ENCODE measurements at places on chromosomes 6 and 20. TPM values are rescaled to one million over a fixed set of nuclear protein-coding genes. Genes with fewer than 3 reads are reported as not detected.

The MCM8 gene
- total RNA-seq, result 1.4 TPM

- no peak for DNase-seq
These were observed 196.8 kb upstream of the NRSN1 start for GRCh38 chr6:23929201-23929600.

GRCh38 chr6:10662207-10662606, 32.2 kb downstream of the C6orf52 start:
- DNase-seq, result no peak

The ARG1 gene
- 1,138 TPM for total RNA-seq

DNA sequence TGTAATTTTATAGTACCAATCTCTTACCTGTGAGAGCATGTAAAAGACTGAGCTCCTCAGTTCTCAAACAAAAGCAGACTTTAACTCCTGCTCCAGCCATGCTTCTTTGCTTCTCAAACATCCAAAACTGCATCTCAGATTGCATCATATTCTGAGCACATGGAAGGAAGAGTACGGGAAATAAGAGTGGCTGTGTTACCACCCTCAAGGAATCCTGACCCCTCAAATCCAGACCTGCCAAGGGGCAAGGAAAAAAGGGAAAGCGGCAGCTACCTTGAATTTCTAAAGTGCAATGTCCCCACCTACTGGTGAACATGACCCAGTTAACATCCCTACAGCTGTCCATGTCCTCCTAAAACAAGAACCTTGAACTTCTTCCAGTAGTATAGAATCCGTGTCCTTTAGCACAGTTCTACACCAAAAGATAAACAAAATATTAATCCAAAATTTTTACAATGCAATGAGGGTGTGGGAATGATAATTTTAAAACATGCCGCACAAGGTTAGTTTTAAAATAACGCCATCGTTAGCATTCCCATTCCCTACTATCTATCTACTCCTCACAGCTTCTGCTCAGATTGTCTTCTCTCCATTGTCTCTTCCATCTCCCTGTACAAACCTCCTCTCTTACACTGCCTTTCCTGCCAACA, 34.1 kb upstream of the HLA-DQB1 start:
- DNase-seq, result peak; percentile 46

The MYH7B gene
- 0.45 TPM for total RNA-seq

DNA sequence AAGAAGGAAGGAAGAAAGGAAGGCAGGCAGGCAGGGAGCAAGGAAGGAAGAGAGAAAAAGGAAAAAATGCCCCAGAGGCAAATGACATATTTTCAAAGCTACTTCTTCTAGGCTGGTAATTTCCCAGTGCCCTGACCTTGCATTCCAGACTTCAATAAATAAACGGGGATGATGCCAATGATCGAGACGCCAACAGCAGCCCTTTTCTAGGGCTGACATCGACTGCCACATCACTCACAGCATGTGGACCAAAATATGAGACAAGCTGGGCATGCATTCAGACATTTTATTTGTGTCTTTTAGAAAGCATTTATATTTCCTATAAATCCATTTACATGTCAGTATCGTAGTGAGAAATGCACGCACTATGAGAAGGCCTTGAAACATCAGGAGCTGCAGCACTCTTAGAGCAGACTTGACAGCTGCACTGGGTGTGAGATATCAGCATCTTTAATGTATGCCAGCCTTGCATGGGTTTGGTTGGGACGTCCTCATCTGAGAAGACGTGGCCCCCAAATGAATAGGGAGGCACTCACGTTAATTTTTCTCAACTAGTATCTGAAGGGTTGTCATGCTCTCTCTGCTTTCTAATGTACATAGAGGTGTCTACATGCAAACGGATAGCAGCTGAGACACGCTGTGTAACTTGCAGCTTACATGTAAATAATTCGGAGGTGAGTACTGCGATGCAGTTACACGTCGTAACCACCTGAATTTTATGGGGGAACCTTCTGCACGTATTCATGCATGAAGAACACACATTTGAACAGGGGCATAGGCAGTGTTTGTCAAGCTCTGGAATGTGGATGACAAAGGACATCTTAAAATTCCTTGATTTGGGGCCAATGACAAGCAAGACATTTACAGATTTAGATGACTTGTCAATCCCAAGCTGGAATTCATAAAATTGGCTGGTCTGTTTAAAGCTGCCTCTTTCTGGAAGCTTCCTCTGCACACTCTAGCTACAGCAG, 149.1 kb upstream of the AGPAT4 start:
- DNase-seq, result no peak

- no peak for DNase-seq
These were observed 2.3 kb downstream of the KLHDC3 start for GRCh38 chr6:43016176-43016942.

DNA sequence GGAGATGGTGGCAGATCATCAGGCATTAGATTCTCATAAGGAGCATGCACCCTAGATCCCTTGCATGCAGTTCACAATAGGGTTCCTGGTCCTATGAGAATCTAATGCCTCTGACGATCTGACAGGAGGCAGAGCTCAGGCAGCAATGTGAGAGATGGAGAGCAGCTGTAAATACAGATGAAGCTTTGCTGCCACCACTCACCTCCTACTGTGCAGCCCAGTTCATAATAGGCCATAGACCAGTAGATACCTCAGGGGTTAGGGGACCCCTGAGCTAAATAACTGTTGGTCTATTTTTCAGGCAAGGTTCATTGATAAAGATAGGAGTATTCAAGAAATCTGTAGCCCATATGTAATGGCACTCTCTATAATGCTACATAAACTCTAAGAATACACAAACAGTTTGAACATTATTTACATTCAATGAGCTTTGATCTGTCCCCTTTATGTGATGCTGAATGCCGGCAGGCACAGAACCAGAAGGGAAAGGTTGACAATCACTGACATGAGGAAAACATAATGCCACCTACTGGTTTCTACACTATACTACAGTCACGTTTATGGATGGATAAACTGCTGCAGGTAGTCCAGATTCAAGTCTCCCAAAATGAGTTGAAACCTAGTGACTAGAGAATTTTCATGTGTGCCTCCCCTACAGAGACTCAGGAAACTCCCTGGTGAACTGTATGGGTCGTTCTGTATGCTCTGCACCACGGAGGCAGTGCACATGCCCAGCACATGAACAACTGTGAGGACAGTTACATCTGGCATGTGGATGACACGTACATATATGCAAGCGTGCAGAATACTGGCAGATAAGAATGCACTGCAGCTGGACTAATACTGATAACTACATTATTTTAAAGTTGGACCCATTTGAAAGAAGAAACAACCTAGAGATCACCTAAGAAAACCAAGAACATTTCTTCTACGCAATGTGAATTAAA, 72.0 kb downstream of the DST start:
- DNase-seq, result no peak

GRCh38 chr20:2387580-2387979, 6.9 kb downstream of the TGM6 start:
- no peak for DNase-seq

- DNase-seq, result no peak
These were observed 408.4 kb upstream of the FLRT3 start for GRCh38 chr20:14745830-14746229.

GRCh38 chr6:115885636-115886366, 174.9 kb downstream of the FRK start:
- DNase-seq, result no peak

DNA sequence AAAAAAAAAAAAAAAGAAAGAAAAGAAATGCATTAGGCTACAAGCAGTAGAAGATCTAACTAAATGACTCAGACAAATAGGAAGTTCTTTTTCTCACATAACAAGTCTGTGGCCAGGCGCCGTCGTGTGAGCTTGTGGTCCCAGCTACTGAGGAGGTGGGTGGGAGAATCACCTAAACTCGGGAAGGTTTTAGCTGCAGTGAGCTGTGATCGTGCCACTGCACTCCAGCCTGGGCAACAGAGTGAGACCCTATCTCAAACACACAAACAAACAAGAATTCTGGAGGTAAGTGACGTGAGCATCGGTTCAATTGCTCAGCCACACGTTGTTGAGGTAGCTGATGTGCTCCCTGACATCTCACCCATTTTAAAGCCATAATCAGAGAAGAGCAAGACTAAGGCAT, 37.9 kb upstream of the SLC23A2 start:
- DNase-seq, result no peak

DNA sequence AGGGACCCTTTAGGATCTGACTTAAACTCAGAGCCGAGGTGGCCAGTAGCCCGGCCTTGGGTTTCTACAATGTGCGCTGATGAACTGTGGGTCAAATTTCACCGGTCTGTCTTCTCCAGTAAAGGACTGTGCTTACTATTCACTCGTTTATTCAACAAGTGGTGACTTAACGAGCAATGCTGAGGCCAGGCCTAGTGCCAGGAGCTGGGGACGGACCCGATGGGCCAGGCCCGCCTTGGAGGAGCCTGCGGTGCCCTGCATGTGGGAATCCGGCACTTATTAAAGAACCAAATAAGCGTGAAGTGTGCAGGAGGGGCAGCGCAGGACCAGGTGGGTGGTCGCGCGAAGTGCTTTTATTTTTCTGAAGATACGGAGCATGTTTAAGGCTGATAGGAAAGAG, 24.0 kb downstream of the CTCFL start:
- no peak for DNase-seq

The GZF1 gene
- total RNA-seq, result 4.4 TPM

The LAMA4 gene
- total RNA-seq, result 2.8 TPM

The PEX3 gene
- total RNA-seq, result 23.3 TPM

DNA sequence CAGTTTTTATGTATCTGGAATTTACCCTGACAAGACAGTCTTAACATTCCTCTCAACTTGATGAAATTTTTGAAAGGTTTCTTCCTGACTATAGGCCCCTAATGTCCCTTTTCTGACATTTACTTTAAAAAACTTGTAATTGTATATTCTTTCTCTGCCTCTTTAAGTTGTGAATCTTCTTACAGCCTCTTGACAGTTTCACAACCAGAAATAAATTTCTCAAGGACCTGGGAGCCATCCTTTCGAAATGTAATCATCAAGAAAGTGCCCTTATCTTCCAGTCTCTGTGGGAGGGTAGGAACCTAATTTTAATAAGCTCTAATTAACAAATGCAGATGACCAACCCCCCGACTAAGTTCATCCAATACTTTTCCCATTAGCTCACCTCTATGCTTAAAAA, 403.6 kb upstream of the GJE1 start:
- no peak for DNase-seq

GRCh38 chr6:134176264-134176975, 124.0 kb upstream of the SLC2A12 start:
- DNase-seq, result peak; percentile 77

GRCh38 chr20:46117704-46118467, at the start of gene CD40:
Gene CD40, plus strand, starts transcription at chr20:46118314. Its CDS starts 30 bp downstream, at chr20:46118344.
- DNase-seq, result peak; percentile 88

- no peak for DNase-seq
These were observed 320.1 kb downstream of the BTBD3 start for GRCh38 chr20:12237772-12238171.

The BMP7 gene
- 0.38 TPM for total RNA-seq

The OPRL1 gene
- total RNA-seq, result 0.15 TPM

DNA sequence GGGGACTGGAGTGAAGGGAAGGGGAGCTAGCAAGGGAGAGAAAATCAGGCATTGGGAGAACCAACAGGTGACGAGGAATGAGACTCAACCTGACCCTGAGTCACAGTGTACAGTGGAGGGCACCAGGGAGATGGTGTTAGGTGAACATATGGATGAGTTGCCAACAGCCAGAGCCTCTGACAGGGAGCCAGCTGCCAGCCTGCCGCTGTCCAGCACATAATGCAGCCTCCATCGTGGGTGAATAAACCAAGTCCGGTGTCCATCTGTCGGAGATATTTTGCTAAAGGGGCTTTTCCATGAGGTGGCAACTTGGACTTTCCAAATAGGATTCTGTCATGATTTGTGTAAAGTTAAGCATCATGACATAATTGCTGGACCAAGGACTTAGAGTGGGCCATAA, 88.1 kb downstream of the CDH4 start:
- no peak for DNase-seq

Data from left lobe of liver (tissue), 2 donors.